ENCODE measurements at places on chromosomes 7 and 10.

- no peak for DNase-seq
Observed at GRCh38 chr7:159117366-159118196, 27.1 kb downstream of the VIPR2 start.

DNA sequence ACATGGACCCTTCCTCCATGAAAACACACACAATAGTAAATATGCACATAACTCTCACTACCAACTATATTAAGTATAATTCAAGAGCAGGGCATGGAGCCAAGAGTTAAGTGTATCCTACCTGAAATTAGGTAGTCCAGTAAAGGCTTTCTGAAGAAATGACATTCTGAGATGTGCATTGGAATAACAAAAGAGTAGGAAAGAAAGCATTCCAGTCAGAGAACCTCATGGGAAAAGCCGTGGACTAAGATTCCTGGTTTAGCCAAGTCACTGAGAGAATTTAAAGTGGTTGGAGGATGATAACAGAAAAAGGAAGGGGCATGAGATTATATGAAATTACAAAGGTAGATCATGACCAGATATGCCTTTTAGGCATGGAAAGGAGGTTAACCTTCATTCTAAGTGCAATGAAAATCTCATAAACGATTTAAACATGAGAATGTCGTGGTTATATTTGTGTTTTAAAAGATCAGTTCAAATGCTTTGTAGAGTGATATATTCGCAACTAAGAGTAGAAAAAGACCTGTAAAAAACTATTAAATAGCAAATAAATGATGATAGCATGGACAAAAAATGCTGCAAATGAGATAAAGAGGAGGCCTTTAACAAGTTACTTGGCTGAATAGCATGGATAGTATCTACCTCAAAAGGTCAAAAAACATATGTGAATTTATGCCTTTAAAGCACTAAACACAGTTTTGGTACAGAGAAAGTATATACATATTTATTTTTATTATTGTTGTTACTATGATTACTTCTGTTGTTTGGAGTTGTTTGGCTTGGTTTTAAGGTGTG is 767.4 kb upstream of the GHITM start:
- DNase-seq: no peak

DNA sequence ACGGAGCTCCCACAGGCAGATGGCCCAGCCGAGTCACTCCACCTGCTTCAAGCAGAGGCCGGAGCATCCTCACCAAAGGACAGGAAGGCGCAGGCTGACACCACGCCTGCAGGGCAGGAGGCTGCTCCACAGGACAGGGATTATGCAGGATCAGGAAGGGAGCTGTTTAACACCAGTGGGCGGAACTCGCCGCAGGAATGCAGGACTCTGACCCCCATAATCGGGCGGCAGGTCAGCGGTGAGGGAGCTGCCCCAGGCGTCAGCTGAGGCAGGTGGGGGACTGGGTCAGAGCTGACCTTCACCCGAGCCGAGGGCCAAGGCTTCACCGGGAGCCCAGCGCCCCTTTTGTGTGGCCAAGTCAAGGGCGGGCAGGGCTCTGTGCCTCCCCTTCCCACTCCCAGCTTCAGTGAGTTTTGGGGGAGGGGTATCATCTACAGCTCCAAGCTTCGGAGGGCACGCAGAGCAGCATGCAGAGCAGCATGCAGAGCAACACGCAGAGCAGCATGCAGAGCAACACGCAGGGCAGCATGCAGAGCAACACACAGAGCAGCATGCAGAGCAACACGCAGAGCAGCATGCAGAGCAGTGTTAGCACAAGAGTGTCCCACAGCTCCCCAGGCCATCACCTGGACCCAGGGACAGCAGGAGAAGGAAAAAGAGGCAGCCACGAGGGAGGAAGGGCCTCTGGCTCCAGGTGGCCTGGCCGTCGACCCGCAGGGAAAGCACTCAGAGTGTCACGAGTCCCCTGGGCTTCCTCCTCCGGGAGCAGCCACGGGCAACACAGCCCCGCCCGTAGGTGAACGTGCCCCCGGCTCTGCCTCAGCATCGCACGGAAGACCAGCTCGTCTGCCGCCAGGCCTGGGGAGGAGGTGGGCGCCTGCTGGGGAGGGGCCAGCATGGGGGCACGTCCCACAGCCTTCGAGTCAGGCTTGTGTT is 151.7 kb upstream of the PPP2R2D start:
- no peak for DNase-seq

DNA sequence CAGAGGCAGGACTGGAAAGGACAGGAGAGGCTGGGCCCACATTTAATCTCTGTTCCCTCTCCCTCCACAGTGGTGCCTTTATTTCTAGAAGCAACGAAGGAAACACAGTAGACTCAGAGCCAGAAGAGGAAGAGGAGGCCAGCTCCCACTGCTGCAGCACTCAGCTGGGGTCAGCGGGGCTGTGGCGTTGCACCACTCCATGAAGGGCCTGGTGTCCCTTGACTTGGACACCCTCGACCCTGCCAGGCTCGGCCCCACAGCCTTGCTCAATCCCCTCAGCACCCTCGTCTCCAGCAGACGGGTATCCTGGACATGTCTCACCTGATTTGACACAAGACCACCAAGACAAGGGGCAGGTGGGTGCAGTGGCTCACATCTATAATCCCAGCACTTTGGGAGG is 38.8 kb downstream of the PRKAG2 start:
- DNase-seq: no peak

DNA sequence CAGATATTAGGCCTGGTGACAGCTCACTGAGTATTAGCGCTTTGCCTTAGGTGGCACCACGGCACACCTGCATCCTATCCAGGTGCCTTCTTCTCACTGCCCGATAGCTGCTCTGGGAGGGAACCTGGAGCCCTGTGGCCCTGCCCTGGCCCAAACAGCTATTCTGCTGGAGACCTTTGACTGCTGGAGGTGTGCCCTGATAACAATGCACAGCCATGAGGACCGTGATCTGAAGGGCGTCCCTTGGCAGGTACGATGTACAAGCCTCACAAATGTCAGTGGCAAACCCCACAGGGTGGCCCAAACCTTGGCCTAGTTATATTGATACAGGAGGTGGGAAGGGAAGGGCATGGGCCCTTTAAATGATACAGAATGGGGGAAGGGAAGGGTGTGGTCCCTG is 259.5 kb downstream of the GRID1 start:
- DNase-seq: no peak

- no peak for DNase-seq
Observed at GRCh38 chr10:130013335-130014262, 49.5 kb upstream of the EBF3 start.

- DNase-seq: no peak
Observed at GRCh38 chr7:14144538-14144937, 155.1 kb upstream of the ETV1 start.
